Chondrocyte (in vitro differentiated cells): ENCODE measurements at places on chromosomes 13 and 19.

DNA sequence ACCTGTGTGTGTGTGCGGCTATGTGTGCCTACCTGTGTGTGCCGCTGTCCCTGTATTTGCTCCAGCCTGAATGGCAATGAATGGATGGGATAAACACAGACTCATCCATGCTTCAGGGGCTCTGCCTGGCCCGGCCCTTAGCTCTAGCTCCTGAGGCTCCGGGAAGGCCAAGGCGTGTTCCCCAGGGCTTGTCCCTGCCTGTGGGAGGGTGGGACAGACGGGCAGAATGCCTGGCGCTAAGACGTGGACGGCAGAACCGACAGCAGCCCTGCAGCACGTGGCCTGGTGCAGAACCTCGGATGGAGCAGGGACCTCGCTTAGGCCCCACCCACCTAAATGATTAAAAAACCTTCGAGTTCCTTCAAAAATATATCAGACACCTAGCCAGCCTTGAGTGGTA is 57.8 kb upstream of the C13orf46 start:
- DNase-seq: no peak
- H3K4me1 ChIP-seq: peaks cover 57% of the 10 kb centered on the region
- no peaks in the 10 kb centered on the region for H3K27me3 ChIP-seq
- H3K4me3 ChIP-seq: no peak overlapping the region
- peaks cover 10% of the 10 kb centered on the region for H3K36me3 ChIP-seq

DNA sequence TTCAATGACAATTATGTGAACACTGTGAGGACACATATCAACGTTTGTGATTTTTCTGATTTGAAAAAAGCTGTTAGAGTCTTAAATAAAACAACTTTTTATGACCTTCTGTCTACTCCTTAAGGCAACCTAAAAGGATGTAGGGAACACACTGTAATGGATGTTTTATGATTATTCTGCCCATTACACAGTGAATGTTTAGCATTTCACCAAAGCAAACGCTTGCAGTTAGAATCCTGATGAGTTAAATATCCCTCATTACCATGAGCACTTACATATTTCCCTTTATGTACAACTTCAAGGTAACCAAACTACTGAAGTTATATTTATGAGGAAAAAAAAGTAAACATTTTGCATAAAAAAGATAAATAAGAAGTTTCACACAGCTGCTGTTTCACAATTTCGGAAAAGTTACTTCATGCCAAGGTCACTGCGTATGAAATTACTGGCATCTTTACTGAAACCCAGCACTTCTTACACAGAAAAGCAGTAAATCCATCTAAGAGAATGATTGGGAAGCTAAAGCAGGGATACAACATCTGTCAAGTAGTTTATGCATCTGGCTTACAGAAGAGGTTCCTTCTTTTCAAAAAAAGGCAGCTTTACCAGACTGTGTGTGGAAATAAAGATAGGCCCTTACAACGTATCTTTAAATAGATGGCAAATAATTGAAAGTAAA is 733.7 kb upstream of the ATXN8OS start:
- no peaks in the 10 kb centered on the region for H3K4me1 ChIP-seq
- H3K4me3 ChIP-seq: no peak overlapping the region
- no peak overlapping the region for H3K27ac ChIP-seq
- no peaks in the 10 kb centered on the region for H3K36me3 ChIP-seq
- H3K27me3 ChIP-seq: no peaks in the 10 kb centered on the region

DNA sequence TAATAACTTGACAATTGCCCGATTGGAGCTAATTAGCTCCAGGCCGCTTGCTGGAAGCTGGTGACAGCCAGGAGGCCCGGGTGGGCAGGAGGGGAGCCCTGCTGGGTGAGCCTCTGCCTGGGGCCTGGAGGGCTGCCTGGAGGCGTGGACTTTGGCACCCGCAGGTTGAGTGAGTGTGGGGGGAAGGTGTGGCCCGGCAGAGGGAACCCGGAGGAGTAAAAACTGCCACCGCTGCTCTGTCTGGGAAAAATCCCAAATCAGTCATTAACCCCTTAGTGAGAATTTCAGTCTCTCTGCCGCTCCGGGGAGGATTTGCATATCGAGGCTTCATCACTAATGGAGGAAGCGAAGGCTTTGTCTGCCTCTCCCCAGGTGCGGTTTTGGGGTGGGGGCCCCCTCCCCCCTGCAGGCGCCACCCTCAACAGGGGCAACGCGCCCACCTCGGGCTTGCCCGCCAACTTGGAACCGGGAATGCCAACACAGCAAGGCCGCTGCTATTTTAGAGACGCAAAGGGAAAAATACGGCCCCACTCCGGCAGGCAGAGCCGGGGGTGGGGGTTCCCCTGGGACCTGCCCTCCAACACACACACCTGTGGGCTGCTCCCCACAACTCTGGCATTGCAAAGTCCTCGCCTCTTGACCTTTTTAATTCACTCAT is 6.2 kb downstream of the EFNA2 start:
- no peak overlapping the region for H3K4me3 ChIP-seq
- H3K27me3 ChIP-seq: peaks cover 2% of the 10 kb centered on the region
- DNase-seq: no peak

DNA sequence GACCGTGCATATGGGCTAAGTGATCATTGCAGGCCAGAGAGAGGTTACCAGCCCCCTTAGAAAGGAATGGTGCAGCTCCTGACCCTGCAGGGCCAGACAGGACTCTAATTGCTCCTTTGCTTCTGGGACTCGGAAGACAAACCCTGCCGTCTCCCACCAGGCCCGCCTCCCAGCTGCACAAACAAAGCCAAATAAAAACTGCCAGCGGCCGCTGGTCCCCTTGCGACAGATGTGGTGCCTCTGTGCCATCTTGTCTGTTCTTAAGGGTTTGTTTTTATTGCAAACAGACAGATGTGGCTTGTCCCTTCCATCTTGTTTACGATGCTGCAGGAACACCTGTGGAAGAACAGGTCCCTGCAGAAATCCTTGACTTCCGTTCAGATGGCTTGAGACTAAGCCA is 434.4 kb upstream of the TSHZ3 start:
- H3K4me3 ChIP-seq: no peak overlapping the region
- H3K27me3 ChIP-seq: peaks cover 2% of the 10 kb centered on the region
- no peak overlapping the region for H3K27ac ChIP-seq
- no peaks in the 10 kb centered on the region for H3K36me3 ChIP-seq
- no peak for DNase-seq

- peaks cover 27% of the 10 kb centered on the region for H3K36me3 ChIP-seq
- peaks cover 65% of the 10 kb centered on the region for H3K4me1 ChIP-seq
- peak overlapping the region; percentile 87 for H3K27ac ChIP-seq
- H3K4me3 ChIP-seq: peak overlapping the region; percentile 84
- no peaks in the 10 kb centered on the region for H3K27me3 ChIP-seq
Measured at GRCh38 chr13:37599519-37599918, 951 bp upstream of the POSTN start.

DNA sequence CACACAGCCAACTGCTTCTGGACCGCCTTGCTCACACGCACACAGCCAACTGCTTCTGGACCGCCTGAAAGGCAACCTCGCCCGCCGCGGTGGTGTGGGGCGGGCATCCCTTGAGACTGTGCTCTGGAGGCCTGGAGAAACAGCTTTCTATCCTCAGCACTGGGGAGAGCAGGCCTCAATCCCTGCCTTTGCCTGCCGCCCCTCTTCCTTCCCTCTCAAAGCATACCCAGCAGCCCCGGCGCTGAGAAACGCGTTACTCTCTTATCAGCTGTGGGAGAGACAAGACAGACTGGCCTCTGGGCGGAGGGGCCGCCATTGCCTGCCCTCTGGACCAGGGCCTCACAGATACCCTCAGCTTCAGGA is 2.9 kb downstream of the LIPE start:
- peaks cover 18% of the 10 kb centered on the region for H3K4me1 ChIP-seq
- H3K27me3 ChIP-seq: no peaks in the 10 kb centered on the region
- H3K27ac ChIP-seq: no peak overlapping the region
- peak overlapping the region; percentile 83 for H3K4me3 ChIP-seq
- no peaks in the 10 kb centered on the region for H3K36me3 ChIP-seq

GRCh38 chr13:29847501-29847983 is 2.9 kb downstream of the UBL3 start:
- H3K27me3 ChIP-seq: no peaks in the 10 kb centered on the region
- peak overlapping the region; percentile 89 for H3K27ac ChIP-seq
- peaks cover 1% of the 10 kb centered on the region for H3K36me3 ChIP-seq
- DNase-seq: no peak
- peak overlapping the region; percentile 83 for H3K4me3 ChIP-seq

DNA sequence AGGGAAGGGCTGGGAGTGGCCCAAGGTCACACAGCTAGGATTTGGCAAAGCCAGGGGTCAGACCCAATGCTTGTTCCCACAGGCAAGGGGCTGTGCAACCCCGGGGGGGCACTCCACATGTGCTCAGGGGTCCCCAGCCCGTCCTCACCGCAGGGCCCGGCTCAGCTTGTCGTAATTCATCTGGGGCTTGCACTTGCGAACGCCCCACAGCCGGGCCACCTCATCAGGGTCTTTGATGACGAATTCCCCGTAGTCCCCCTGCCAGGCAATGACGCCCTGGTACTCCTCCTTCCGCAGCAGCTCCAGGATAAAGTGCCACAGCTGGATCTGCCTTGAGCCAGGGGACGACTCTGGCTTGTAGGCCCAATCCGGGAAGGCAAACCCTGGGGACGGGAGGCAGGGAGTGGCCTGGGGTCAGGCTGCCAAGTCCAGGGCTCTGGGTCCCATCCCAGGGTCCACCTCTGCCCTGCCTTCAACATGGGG is 4.7 kb downstream of the ERF start:
- H3K36me3 ChIP-seq: peaks cover 4% of the 10 kb centered on the region
- no peak for DNase-seq
- H3K27me3 ChIP-seq: no peaks in the 10 kb centered on the region
- peak overlapping the region; percentile 49 for H3K4me3 ChIP-seq
- peaks cover 51% of the 10 kb centered on the region for H3K4me1 ChIP-seq
- peak overlapping the region; percentile 80 for H3K27ac ChIP-seq

GRCh38 chr13:85386424-85386823 is 412.8 kb downstream of the SLITRK6 start:
- peaks cover 5% of the 10 kb centered on the region for H3K4me1 ChIP-seq
- no peaks in the 10 kb centered on the region for H3K36me3 ChIP-seq
- H3K27ac ChIP-seq: no peak overlapping the region
- no peak for DNase-seq
- no peaks in the 10 kb centered on the region for H3K27me3 ChIP-seq

- no peaks in the 10 kb centered on the region for H3K36me3 ChIP-seq
- no peak overlapping the region for H3K27ac ChIP-seq
- DNase-seq: no peak
- H3K4me3 ChIP-seq: no peak overlapping the region
- H3K4me1 ChIP-seq: peaks cover 6% of the 10 kb centered on the region
Measured at GRCh38 chr13:92177966-92178365, 779.5 kb downstream of the GPC5 start.
